ENCODE measurements at places on chromosomes 1 and 21.

- DNase-seq: no peak
Measured at GRCh38 chr1:2074944-2075740, 24.9 kb downstream of the PRKCZ start.

- no peak for DNase-seq
Measured at GRCh38 chr1:16975211-16975610, 5.2 kb downstream of the MFAP2 start.

DNA sequence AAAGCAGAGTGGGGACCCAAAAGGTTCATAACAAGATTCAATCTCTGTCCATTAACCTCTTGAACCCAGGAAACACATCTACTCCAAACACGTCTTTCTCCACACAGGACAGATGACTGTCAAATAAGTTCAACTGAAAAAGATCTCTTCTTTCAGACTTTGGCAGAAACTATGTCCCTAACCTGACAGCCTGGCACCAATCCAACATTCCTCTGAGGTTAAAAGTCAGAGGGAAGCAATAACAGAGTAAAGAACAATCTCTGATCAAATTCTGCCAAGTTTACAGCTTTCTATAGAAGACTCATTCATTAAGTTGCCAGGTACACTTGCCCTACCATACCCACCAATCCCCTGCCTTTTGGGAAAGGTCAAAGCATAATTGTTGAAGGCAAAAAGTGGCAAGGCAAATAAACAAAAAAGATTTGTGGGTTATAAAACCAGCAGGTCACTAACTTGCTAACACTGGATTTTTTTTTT lies 31.9 kb downstream of the OTUD7B start:
- DNase-seq: no peak

GRCh38 chr1:57966751-57967406 lies 543.0 kb upstream of the DAB1 start:
- DNase-seq: no peak

DNA sequence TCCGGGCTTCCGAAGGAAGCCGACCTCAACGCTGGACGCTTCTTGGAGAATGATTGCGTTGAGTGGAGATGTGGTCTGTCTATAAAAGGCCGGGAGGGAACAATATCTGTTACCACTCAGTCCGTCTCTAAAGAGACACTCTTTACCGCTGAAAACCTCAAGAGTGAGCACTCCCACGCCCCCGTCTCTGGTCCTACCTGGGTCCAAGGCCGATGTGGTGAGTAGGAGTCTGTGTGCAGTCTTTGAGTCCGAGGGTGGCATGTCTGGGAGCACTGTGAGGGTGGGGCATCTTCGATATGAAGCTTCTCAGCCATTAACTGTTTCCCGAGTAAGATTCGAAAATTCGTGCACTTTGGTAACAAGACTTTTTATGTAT lies 576 bp downstream of the ZFP69 start:
- DNase-seq: peak; percentile 47
